ENCODE measurements at places on chromosomes 5 and 9. TPM values are rescaled to one million over a fixed set of nuclear protein-coding genes. Genes with fewer than 3 reads are reported as not detected.

The CD14 gene
- total RNA-seq = 2.3 TPM

The SAXO1 gene
- total RNA-seq = not detected

The CTXN3 gene
- total RNA-seq = not detected

The C8G gene
- total RNA-seq = not detected

The SLCO6A1 gene
- total RNA-seq = not detected

The ANKRD31 gene
- total RNA-seq = not detected

The SPAAR gene
- total RNA-seq = 0.31 TPM

The SEMA5A gene
- 12.0 TPM for total RNA-seq

The SLC6A18 gene
- total RNA-seq = not detected

DNA sequence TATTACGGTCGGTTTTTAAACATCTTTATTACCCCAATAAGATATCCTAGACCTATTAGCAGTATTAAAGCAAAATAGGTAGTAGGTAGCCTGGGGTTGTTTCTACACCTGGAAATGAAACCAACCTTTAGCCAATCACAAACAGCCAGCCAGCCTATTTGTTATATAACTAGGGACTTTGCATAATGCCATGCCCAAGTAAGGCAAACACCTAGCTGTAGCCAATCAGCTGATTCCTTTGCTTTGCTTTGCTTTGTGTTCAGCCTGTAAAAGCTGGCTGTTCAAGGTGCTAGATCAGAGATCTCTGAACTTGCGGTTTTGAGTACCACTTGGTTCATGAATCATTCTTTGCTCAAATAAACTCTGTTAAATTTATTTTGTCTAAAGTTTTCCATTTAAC lies 46.5 kb upstream of the SETD9 start:
- DNase-seq = no peak

- DNase-seq = peak; percentile 2
Measured at GRCh38 chr5:129172580-129172979, 78.0 kb downstream of the ISOC1 start.

GRCh38 chr5:37810311-37810710 lies 29.5 kb downstream of the GDNF start:
- no peak for DNase-seq

- peak; percentile 22 for DNase-seq
Measured at GRCh38 chr5:109693535-109694400, 4.0 kb downstream of the MAN2A1 start.

DNA sequence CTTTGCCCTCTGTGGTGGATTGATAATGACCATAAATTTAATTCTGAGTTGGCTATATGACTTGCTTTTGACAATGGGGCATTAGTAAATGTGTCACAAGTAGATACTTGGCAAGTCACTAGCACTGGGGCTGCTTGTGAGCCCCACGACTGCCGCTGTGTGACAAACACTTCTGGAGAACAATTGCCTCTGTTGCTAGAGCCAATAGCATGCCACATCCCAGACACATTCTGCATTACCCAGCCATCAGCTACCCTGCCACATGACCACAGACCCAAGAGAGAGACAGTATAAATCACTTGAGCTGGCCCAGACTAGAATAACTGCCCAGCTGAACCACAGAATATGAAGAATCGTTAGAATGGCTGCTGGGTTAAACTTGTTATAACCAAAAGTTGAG lies 753.2 kb upstream of the DMAC1 start:
- DNase-seq = no peak

DNA sequence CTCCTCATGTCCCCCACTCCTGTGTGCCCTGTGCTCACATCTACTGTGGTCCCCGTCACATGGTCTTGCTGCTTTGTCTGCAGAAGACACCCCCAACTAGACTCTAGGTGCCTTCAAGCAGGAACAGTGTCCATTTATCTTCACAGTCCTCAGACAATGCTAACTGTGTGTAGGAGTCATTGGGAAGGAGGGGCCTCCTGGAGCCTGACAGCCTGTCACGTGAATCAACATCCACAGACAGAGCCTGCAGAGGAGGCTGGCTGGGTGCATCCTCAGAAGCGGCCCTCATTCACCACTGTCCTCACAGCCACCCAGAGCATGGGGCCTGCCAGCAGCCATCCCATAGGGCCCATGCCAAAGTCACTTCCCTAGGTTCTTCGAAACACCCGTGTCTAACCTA lies 98.7 kb downstream of the MED10 start:
- DNase-seq = no peak

GRCh38 chr9:37209431-37210386 lies 89.3 kb downstream of the ZCCHC7 start:
- no peak for DNase-seq

DNA sequence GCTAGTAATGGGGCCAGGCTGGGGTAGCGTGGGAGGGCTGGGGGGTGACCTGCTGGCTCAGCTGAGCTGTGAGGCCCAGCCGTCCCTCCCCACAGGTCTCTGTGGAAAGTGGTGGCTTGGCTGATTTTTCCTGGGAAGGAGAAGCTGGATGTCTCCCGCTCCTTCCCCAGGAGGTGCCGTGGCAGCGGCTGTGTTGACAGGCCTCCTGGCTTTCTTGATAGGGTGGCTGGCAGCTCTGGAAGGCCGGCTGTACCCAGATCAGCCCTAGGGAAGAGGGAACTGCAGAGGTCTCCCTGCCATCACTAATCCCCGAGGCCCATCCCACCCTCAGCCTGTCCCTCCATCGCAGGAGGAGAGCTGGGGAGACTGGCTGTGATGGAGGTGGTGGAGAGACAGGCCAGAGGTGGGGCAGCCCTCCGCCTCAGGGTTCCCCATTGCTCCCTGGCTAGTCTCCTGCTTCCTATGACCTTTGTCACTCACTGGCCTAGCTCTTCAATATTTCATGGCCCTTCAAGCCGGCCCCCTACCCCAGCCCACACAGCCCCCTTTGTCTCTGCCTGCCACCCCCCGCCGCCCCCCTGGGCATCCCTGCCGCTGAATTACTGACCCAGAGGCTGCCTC lies 6.8 kb downstream of the CXXC5 start:
- no peak for DNase-seq

- peak; percentile 93 for DNase-seq
Measured at GRCh38 chr5:10702040-10702629, 58.9 kb downstream of the DAP start.

DNA sequence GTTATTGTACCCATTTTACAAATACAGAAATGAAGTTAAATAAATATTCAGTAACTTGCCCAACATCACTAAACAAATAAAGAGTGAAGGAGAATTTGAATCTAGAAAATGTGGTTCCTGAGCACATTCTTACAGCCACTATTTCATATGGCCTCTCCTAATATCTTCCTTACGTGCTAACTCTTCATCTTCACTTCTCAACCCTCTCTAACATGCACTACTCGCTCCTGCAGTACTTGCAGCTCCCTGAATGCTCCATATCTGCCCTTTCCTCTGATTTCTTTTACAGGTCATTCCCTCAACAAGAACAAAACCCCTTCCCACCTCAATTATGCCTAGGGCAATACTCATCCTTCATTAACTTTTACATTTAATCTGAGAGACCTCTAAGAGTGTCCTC lies 711.5 kb downstream of the CETN3 start:
- DNase-seq = no peak

DNA sequence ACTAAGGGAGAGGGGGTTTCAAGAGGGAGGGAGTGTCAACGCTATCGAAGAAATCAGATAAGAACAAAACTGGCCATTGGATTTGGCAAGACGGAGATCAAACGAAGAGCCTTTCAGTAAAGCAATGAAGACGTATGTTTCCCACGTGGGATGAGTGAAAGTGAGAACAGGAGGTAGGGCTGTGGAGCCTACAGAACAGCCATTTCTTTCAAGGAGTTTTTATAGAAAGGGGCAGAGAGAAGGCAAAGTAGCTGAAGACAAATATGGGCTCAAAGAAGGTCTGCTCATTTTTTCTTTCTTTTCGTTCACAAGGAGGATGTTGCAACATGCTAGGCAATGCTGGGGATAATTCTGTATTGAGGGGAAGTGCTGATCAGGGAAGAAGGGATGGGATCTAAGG lies 98.3 kb downstream of the SUSD1 start:
- no peak for DNase-seq

DNA sequence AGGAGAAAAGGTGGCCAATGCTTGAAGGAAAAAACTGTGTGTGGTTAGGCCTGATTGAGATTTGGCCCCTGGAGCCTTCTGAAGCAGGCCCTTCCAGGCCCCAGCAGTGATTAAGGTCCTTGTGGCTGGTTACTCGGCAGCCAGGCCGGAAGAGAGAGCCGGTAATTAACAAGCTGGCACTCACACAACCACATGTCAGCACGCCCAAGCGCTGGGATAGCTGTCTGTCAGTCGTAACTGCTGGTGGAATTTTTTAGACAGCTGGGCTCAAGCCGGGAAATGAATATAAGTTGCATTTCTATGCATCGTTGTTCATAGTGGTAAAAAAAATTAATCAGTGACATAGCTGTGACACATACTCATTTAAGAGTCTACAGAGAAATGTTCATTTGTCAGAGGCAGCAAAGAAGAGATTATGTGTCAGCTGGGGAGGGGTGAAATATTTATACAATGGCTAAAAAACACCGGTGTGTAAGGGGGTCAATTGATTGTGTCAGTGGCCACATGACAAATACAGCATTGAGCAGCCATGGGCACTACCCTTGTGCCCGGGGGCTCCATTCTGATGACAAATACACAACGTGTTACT lies 13.7 kb upstream of the ARAP3 start:
- peak; percentile 65 for DNase-seq

DNA sequence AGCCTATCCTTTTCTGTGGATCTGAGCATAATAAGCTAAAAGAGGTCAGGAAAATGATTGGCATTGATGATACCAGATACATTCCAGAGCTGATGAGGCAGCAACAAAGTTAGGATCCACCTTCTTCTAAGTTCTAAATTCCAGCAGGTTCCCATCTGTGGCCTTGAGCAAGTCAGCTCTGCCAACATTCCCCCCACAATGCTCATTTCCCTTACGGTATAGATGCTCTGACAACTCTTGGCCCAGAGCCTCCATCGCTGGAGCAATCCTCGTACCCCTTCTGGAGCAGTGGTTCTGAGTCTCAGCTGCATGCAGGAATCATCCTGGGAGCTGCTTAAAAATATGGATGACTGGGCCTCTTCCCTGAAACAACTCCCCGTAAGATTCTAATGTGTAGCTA lies 78.1 kb downstream of the MED27 start:
- DNase-seq = no peak

GRCh38 chr5:122035913-122036312 lies 42.1 kb downstream of the LOX start:
- DNase-seq = no peak

- DNase-seq = peak; percentile 30
Measured at GRCh38 chr9:31394015-31394473, 990.4 kb upstream of the ACO1 start.

DNA sequence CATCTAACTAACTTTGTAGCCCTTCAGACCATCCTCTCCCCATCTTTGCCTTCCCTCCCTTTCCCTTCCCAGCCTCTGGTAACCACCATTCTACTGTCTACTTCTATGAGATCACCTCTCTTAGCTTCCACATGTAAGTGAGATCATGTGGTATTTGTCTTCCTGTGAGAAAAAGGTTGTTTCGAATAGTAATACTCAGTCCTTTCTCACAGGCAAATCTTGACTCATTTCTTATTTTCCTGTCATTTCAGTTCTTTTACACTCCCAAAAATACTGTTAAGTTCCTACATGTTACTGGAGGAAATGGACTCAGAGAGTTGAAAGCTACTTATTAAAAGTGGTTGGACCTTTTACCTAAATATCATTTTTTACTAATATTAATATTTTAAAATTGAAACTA lies 82.1 kb downstream of the SLF1 start:
- DNase-seq = no peak

GRCh38 chr5:152593388-152593787 lies 188.3 kb upstream of the NMUR2 start:
- DNase-seq = no peak

DNA sequence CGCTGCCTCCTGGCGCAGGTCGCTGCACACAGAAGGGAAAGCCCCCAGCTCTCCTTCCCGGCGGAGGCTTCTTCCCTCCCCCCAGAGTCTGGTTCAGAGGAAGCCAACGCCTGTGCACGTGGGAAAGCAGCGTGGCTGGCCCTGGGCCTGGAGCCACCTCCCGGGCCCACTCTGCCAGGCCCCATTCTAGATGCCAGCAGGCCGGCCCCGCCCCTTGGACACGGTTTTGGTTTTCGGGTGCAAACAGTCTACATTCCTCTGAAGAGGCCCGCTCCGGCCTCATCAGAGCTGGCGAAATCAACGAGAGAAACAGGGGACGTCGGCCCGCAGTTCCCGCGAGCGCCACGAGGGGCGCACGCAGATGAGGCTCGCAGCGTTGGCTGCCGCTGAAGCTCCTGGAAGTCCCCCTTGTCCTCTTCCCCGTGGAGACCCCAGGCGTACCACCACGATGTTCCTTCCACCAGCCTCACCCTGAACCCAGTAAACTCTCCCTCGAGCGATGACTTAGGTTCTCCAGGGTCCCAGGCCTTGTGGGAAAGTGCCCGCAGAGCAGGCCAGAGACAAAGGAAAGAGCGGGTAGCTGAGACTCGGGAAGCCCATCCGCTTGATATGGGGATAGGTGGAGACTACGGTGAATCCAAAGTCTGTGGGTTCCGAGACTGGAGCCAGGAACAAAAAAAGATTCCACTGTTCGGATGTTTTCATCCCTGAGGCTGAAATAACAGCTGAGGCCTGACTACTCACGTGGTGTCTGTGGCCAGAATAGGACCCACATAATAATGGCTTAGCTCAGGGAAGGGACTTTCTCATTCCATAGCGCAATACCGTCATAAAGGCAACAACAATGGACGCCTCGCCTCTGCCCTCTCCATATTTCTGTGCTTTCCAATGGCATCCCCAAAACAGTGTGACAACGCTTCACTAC lies 64.2 kb downstream of the KLF4 start:
- DNase-seq = no peak

GRCh38 chr9:97980479-97980803 lies 2.7 kb upstream of the ANP32B start:
- DNase-seq = no peak

- no peak for DNase-seq
Measured at GRCh38 chr5:86748538-86749105, 130.9 kb downstream of the COX7C start.

DNA sequence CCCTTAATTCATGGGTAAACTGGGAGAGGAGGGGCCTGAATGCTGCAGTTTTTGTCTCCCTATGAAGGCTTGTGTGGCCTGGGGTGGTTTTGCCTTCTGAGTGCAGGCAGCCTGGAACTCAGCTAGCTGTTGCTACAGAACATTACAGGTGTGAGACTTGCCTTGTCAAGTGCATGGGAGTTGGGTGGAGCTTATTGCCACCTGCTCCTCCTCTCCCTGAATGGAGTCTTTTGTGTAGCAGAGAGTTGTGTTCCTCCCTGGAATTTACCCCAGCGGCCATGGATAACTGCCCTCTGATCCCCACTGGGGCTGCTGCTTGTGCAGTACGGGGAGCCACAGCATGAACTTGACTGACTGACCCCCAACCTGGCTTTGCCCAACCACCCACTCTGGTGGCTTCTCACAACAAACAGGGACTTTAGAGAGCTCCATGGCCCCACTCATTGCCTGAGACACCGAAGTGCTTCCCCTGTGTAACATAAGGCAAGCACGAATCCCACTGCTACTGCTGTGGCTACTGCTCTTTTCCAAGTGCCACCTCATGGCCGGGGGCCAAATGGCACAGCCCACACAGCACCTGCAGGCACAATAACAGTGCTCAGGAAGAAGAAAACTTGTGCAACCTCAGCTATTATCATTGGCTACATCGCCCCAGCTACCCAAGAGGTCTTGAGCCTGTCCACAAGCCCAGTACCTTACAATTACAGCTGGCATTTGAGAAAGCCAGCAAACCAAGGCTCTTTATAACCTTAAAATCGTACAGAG lies 942.9 kb downstream of the CDH18 start:
- no peak for DNase-seq
